ENCODE measurements at places on chromosomes 6 and 20.

DNA sequence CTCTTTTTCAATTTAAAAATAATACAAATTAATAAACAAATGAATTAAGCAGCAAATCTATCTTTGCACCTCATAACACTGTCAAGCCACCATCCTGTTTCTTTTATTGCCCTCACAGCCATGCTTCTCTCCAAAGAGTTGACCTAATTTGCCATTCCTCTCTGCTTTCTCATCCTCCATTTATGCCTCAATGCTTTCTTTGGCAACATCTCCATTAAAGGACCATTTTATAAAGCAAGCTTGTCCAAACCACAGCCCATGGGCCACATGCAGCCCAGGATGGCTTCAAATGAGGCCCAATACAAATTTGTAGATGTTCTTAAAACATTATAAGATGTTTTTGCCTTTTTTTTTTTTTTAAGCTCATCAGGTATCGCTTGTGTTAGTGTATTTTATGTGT, 26.4 kb upstream of the MEI4 start:
- no peak for DNase-seq

GRCh38 chr6:21441386-21441785, 152.2 kb upstream of the SOX4 start:
- DNase-seq, result no peak

- DNase-seq, result no peak
Observed at GRCh38 chr6:50330963-50331362, 281.2 kb upstream of the DEFB112 start.

- DNase-seq, result no peak
Observed at GRCh38 chr20:41408156-41408794, 41.7 kb upstream of the EMILIN3 start.

DNA sequence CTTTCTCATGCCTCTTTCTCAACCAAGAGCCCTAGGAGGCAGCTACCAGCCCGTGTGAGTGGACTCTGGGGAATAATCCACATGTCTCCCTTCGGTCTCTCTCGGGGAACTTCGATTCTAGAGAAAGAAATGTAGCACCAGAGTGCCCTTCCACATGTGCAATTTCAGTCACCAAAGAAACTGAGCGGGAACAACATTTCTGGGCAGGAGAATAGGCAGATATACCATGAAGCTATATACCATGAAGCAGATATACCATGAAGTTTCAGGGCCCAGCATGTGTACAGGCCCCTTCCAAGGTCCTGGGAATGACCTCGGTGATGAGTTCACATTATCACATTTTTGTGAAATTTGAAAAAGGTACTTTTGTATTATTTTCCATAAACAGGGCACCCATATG, 60.8 kb downstream of the PDE10A start:
- no peak for DNase-seq

GRCh38 chr6:76441875-76442274, 369.4 kb upstream of the IMPG1 start:
- no peak for DNase-seq

- no peak for DNase-seq
Observed at GRCh38 chr20:62631336-62632308, 10.7 kb upstream of the SLCO4A1 start.

DNA sequence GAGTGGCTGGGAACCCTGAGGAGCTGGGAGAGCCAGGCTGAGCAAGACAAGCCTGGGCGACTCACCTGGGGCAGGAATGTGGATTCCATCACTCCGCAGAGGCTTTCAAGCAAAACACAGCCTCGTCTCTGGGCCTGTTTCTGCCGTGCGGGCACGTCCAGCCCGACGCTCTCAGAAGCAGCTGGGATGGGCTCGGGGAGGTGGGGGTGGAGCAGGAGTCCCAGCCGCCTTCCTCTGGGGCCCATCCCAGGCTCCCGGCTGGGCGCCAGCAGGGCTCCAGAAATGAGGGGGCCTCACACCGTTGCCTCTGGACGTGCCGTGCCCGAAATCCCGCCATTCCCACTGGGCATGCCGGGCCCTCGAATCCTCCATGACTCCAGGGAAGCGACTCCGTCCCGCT, 8.7 kb upstream of the RPS21 start:
- no peak for DNase-seq

DNA sequence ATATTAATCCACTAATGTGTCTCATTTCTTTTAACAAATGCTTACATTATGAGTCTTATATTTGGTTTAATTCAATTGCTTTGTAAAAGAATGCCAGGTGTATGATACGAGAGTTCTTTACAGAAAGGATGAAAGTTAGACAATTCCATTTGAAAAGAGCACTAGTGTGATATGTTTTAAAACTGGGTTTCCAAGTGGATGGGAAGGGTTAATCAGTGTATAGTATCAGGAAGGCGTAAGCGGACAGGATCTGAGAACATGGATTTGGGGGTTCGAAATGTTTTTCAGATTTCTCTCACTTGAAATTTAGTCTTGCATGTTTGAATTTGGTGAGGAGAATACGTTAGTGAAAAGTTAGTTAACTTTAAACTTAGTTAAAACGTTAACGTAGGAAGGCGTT, 2.6 kb downstream of the FOXO3 start:
- DNase-seq, result no peak

- no peak for DNase-seq
Observed at GRCh38 chr20:32315891-32316290, 38.4 kb downstream of the KIF3B start.

- DNase-seq, result no peak
Observed at GRCh38 chr6:13373488-13373886, 45.1 kb upstream of the TBC1D7 start.

DNA sequence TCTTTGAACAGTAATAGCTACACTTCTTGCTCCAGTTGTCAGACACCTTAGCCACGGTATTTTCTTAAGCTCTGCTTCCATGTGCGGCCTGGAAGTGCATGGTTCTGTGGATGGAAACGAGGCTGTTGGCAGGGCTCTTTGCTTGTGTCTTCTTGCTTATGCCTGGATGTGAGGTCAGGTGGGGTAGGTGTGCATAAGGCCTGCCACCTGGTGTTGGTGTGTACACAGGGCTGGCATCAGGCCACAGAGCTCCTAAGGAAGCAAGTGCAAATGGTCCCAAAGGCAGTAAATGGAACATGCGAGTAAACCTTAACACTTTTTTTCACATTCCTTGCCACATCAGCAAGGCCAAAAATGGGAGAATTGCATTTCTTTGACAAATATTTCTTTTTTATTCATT, 158.1 kb upstream of the GMDS start:
- no peak for DNase-seq

GRCh38 chr20:52529826-52530225, 338.2 kb upstream of the ZFP64 start:
- DNase-seq, result no peak

- no peak for DNase-seq
Observed at GRCh38 chr20:24782801-24783630, 166.1 kb upstream of the CST7 start.

- DNase-seq, result no peak
Observed at GRCh38 chr20:54190217-54190616, 16.4 kb upstream of the CYP24A1 start.

- no peak for DNase-seq
Observed at GRCh38 chr6:6766230-6766905, 177.8 kb downstream of the LY86 start.

DNA sequence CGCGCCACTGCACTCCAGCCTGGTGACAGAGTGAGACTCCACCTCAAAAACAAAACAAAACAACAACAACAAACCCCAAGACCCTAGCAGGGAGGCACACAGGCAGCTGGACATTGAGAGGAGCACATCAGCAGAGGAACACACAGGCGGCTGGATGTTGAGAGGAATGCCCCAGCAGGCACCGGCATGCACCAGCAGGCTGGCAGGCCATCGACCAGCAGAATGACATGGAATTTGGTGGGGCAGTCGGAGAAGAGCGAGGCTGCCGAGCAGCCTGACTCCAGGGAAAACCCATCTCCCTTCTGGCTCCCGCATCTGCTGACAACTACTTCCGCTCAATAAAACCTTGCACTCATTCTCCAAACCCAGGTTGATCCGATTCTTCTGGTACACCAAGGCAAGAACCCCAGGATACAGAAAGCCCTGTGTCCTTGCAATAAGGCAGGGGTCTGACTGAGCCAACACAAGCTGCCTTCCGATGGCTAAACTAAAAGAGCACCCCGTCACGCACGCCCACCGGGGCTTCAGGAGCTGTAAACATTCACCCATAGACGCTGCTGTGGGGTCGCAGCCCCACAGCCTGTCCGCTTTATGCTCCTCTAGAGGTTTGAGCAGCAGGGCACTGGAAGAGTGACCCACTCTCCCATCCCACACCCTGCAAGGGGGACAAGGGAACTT, 60.2 kb downstream of the SLC22A23 start:
- no peak for DNase-seq

DNA sequence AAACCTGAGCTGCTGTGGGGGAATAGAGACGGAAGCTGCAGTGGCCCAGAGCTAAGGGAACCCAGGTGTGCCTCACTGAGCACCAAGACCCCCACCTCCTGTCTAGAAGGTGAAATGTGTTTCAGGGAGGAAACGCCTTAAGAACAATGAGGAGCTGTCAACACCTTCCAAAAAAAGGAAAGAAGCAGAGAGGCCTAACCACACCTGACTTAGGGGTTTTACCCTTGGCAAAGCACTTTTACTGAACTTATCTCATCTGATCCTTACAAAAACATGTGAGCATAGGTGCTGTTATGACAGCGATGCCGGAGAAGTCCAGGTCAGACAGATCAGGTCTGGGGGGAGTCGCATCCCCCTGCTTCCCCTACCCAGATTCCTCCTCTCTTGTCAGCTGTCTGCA, 16.1 kb upstream of the CDKN1A start:
- DNase-seq, result no peak

- no peak for DNase-seq
Observed at GRCh38 chr6:151063352-151063751, 176.4 kb upstream of the AKAP12 start.

DNA sequence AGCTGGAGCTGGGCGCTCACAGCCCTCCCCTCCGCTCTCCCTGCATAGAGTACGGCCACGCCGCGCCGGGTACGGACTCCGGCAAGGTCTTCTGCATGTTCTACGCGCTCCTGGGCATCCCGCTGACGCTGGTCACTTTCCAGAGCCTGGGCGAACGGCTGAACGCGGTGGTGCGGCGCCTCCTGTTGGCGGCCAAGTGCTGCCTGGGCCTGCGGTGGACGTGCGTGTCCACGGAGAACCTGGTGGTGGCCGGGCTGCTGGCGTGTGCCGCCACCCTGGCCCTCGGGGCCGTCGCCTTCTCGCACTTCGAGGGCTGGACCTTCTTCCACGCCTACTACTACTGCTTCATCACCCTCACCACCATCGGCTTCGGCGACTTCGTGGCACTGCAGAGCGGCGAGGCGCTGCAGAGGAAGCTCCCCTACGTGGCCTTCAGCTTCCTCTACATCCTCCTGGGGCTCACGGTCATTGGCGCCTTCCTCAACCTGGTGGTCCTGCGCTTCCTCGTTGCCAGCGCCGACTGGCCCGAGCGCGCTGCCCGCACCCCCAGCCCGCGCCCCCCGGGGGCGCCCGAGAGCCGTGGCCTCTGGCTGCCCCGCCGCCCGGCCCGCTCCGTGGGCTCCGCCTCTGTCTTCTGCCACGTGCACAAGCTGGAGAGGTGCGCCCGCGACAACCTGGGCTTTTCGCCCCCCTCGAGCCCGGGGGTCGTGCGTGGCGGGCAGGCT, 4.6 kb downstream of the KCNK15 start:
- peak; percentile 17 for DNase-seq

DNA sequence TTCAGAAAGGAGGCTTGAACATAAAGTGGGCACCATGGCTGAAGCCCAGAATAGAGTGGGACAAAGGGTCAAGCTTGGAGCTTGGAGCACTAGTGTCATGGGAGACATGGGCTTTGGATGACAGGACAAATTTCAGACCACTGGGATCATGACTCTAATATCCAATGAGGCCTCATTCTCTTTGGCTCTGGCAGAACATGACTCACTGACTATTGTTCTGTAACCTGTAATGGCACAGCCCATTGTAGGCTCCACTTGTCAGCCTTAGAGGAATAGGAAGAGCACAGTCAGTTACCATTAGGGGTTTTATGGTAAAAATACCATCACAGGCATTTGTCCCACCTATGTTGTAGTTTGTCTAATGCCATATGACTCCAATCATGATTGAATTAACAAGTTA, 34.0 kb upstream of the MMS22L start:
- no peak for DNase-seq

DNA sequence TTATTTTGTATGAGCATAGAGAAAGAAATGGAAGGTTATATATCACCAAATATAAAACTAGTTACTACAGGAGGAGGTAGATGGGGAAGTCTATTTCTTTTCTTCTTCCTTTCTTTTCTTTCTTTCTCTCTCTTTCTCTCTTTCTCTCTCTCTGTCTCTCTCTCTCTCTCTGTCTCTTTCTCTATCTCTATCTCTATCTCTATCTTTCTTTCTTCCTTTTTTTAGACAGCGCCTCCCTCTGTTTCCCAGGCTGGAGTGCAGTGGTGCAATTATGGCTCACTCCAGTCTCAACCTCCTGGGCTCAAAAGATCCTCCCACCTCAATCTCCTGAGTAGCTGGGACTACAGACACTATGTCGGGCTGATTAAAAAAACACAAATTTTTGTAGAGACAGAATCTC, 10.2 kb upstream of the SGK1 start:
- no peak for DNase-seq

GRCh38 chr6:158421381-158421780, 109.1 kb downstream of the TULP4 start:
- DNase-seq, result no peak

DNA sequence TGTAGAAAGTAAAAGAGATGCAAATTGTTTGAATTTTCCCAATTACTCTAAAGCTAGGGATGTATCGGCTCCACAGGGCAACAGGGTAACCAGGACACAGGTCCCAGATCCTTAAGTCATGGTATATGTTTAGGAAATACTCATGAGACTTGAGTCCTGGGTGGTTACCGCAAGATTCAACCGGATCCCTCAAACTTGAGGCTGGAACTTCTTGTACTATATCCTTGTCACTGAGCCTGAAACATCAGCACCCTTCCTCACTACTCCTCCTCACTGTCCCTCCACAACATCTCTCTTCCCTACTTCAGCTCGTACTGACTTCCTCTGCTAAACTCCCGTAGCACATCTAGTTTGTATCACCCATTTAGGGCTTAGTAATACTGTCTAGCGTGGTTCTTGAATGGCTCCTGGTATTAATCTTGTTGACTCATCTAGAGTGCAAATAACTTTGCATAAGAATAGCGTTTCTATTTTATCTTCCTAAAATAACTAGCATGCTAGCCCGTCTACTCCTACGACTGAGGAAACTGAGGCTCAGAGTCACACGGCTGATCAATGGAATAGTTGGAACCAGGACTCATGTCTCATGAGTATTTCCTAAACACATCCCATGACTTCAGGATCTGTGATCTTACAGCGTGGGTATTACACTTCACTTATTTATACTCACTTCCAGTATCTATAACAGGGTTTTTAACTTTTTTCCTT, 72.1 kb downstream of the FILIP1 start:
- DNase-seq, result no peak
